Stimulated activated effector memory CD8-positive, alpha-beta T cell treated with anti-CD3 and anti-CD28 coated beads, Interleukin-12 subunit alpha, Interleukin-12 subunit beta, amount 100 ng/mL, for 72 hours (primary cell): ENCODE measurements at places on chromosomes 12 and 14.

DNA sequence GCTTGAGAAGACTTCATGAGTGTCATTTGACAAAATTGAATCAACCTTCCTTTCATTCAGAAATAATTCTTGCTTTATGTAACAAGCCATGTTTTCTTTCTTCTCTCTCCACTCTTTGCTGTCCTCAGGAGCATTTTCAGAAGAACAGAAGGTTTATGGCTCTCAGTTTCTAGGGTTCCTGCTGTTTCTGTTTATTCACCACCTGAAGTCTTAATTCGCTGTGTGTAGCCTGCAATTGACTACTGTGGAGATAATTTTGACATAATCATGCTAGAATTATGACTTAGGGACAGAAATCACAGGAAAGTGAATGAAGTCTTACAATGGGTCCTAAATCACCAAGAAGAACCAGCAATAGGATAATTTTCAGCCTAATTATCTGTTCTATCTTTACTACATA lies 7.2 kb upstream of the PLEKHG7 start:
- DNase-seq = no peak

DNA sequence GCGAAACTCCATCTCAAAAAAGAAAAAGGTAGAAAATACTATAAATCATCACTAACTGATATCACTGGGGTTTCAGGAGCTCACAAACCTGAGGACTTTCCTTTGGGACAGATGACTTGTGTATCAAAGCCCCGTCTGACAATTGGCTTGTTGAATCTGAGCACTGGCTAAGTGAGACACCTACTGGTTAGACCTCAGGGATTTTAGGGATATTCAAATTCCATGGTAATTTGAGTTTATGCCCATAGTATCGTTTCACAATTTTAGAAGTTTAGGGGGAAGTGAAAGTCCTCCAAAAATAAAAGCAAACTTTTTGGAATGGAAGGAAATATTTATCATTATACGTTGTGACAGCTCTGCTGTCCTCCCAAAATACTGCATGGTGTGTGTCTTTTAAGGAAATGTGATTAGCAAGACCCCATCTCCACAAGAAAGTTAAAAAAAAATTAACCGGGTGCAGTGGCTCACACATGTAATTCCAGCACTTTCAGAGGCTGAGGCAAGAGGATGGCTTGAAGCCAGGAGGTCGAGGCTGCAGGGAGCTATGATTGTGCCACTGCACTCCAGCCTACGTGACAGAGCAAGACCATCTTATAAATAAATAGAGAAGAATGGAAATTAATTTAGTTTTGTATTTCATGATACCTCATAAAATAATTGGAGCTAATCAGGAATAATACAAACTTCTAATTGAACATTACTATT lies 49.2 kb downstream of the FBXL14 start:
- no peak for DNase-seq

DNA sequence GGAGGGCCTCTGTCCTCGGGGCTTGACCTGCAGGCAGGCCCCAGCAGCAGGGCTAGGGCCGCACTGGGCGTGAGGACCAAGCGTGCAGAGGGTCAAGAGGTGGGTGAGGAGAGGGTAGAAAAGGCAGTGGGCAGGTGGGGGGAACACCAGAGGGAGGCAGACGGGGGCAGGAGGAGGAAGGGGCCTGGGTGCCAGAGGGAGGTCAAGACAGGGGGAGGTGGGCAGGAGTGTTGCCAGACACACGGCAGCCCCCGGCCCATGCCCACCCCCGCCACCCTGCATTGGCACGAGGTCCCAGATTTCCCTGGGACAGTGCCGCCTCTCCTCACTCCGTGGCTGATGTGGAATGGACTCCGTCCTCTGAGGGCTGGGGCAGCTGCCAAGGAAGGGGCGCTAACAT lies 8.2 kb downstream of the TMEM121 start:
- DNase-seq = no peak

DNA sequence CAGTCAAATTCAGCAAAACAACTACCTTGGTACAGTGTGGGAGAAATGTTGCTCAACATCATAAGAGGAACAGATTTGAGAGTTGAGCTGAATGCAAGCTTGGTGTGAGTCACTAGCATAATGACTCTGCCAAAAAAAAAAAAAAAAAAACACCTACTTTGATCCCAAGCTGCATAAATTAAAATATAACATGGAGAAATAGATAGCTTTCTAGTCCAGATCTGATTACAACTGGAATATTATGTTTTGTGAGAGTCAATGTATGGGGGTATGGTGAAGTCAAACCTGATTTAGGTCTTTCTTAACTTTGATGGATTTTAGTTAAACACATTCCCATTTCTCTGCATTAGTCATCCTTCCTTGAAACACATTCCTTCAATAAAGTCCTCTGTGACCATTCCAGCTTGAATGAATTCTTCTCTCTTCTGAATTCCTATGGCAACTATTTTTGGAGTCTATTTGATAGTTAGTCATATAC lies 188.1 kb downstream of the SLC5A8 start:
- no peak for DNase-seq

DNA sequence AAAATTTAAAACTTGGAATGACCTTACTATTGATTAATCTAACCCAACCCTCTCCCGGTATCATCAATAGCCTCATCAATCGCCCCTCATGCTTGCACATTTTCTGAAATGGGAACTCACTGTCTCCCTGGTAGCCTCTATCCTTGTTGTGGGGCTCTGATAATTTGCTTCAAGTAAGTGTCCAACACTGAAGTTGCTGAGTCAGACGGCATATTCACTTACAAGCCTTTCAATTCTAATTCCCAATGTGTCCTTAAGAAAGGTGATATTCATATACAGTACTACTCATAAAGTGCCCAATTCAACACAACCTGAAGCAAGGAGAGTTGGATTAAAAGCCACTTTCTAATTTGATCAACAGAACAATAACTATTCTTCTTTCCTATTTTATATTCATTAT lies 1146.1 kb upstream of the TMEM132C start:
- DNase-seq = no peak

GRCh38 chr12:92506891-92507290 lies 195.9 kb upstream of the PLEKHG7 start:
- no peak for DNase-seq
